ENCODE measurements at places on chromosomes 7 and 10. TPM values are rescaled to one million over a fixed set of nuclear protein-coding genes. Genes with fewer than 3 reads are reported as not detected.

DNA sequence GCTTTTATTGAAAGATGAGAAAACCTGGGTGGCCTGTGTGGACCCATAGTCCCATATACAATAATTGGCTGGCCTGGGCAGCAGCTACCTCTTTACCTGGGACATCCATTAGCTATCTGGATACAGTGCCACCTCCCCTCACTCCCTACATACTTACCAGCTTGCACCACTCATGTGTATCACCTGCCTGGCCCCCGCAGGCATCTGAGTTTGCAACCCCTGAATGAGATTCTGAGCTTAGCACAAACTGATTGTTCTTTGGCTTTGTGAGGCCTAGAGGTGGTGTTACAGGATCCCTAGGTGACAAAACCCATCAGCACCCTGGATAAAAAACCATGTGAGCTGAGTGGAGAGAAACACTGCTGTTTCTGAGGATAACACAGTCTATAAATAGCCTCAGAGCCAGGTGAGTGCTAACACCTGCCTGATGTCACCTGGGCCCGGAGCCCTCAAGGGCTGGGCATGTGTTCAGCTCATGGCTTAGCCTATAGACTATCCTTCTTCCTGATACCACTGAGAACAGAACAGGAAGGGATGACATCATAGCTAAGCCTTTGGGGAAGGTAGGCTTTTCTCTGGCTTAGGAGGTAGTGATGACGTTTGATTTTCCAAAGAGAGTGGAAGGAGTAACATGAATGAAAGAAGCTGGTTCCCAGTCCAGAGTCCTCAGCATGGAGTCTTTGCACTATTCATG is 2.6 kb upstream of the PPIF start:
- DNase-seq: no peak

- no peak for DNase-seq
Observed at GRCh38 chr10:75283078-75283670, 47.4 kb upstream of the COMTD1 start.

Gene WNT8B
- total RNA-seq: not detected

- no peak for DNase-seq
Observed at GRCh38 chr10:26858707-26859034, 2.1 kb downstream of the ABI1 start.

- no peak for DNase-seq
Observed at GRCh38 chr7:102859084-102859798, 53.6 kb upstream of the LRRC17 start.

Gene AKR1C4
- total RNA-seq: not detected

Gene THAP5
- total RNA-seq: 48.3 TPM

- DNase-seq: no peak
Observed at GRCh38 chr7:157793087-157793353, 456.2 kb downstream of the DNAJB6 start.

- DNase-seq: no peak
Observed at GRCh38 chr10:58909881-58910280, 266.6 kb upstream of the PHYHIPL start.

- no peak for DNase-seq
Observed at GRCh38 chr10:29751684-29752083, 116.9 kb upstream of the SVIL start.

- no peak for DNase-seq
Observed at GRCh38 chr7:24660546-24660945, 87.3 kb downstream of the PALS2 start.

Gene VAX1
- not detected for total RNA-seq

GRCh38 chr7:147824671-147825070 is 765.9 kb upstream of the C7orf33 start:
- DNase-seq: no peak

Gene LRRC4
- 3.7 TPM for total RNA-seq

DNA sequence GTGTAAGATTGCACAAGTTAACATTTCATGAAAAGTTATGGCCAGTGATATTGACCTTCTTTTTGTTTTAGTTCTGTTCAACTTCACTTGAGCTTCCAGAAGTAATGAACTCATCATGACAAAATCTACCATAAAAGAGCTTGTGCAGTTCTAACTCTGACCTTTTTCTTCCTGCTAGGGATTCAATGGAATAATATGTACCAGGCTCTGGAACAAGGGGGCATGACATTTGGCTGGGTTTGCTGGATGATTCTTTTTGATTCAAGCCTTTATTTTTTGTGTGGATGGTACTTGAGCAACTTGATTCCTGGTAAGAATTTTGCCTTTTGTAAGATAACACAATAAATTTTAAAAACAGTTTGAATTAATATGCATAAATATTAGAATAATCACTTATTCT is 205.0 kb downstream of the ABCA13 start:
- no peak for DNase-seq

Gene TAS2R5
- total RNA-seq: 3.5 TPM

DNA sequence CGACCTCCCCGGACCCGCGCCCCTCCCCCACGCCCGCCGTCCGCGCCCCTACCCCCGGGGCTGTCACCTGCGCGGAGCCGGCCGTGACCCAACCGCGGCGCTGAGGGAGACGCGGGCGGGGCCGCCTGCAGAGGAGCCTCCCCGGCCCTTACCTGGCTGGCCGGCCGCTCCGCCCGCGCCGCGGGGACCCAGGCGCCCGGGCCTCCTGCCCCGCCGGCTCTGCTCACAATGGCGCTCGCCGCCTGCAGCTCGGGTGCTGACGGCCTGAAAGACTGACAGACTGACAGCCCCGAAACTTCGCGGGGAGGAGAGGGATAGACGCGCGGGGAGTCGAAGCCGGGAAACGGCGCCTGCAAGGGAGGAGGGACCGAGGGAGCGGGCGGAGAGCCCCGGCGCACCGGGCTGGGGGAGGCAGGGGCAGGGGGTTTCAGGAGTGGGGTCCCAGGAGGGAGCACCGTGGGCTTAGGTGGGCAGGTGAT is 393 bp downstream of the ZNF467 start:
- peak; percentile 44 for DNase-seq

Gene DGKI
- 45.1 TPM for total RNA-seq

Gene KNDC1
- 9.3 TPM for total RNA-seq

Gene PRLHR
- not detected for total RNA-seq

DNA sequence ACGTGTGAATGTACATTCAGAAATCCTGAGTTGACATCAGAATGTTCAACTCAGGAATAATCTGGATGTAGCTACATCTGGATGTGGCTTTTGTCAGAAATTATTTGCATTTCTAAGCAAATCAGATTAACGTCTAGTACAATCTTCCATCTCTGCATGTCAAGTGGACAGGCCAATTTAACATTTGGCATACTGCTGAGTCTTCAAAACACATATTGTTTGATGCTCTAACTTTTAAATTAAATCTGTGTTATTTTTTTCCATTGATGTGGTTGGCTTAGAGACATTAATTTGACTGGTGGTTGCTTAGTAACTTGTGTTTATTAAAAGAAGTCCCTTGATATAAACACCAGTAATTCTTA is 3.4 kb downstream of the STAMBPL1 start:
- no peak for DNase-seq

Gene NPFFR1
- 0.05 TPM for total RNA-seq

DNA sequence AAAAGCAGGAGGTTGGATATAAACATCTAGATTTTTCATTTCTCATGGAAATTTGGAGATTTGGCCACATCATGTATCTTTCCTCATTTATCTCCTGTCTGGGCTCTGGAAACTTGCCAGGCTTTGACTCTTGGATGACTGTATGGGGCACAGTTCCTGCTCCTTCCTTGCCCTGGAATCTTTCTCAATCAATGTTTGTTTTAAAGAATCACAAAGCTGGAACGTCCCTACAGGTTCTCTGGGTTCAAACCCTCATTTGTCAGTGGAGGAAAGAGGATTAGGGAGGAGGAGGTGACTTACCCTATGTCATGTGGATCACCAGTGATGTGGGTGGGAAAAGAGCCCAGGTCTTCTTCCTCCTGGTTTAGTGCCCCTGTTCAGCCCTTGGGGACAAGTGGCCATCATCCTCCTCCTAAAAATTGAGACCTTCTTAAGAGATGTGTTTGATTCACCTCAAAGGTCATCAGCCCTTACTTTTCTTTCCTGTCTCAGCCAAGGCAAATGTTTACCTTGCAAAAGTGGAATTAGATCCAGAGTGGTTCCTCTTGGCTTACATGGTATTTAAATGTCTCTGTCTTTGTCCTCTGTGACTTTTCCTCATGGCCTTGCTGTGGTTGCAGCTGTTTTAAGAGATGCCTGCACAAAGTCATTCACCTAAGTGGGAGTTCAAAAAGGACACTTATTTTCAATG is 38.8 kb upstream of the PDZD8 start:
- DNase-seq: no peak

Gene DGKB
- 0.49 TPM for total RNA-seq

Gene CNTNAP2
- total RNA-seq: 0.29 TPM

DNA sequence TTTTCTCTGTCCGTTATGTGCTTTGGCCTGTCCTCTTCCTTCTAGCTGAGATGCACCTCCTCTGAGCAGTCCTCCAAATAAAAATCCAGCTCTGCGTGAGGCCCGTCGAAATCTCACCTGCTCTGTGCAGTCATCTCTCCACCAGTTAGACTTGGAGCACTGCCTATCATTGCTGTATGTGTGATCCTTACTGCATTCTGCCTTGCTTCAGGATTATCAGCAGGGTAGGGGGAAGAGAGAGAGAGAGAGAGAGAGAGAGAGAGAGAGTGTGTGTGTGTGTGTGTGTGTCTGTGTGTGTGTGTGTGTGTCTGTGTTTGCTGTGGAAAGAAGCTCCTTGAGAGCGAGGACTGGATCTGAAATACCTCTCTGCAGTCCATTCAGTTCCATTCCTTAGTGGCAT is 129.4 kb downstream of the CCNY start:
- DNase-seq: no peak

Gene NODAL
- total RNA-seq: not detected

DNA sequence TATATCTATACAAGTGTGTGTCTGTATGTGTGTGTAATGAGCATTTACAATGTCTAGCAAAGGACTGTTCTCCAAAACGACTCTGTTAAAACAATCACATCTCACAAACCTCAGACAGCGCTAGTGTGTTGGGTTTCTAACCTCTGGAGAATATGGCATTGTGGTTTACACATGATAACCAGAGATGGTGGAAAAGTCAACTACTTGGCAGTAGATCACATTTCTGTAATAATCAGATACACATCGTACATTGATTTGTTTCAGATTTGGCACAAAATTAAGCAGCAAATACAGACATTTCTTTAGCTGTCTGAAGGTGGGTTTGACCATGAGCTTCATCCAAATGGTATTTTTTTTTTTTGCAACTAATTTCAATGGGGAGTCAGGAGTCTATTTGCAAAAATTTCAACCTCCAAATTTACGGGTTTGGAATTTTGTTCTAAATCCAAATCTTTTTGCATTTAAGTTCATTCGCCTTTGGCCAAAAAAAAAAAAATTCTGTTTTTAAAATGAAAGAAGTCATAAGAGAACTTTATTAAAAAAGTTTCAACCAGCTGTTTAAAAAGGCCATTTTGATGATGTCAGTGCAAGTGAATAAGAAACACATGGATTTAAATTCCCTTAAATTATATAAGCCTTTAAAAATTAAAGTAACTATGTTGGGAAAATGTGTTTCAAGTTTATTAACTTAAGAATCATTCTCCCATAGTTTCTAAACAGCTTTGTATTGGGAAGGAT is 127.8 kb downstream of the TMEM26 start:
- DNase-seq: no peak

GRCh38 chr7:139851770-139852481 is 22.9 kb downstream of the TBXAS1 start:
- peak; percentile 29 for DNase-seq

- no peak for DNase-seq
Observed at GRCh38 chr7:86485827-86486226, 157.9 kb upstream of the GRM3 start.

DNA sequence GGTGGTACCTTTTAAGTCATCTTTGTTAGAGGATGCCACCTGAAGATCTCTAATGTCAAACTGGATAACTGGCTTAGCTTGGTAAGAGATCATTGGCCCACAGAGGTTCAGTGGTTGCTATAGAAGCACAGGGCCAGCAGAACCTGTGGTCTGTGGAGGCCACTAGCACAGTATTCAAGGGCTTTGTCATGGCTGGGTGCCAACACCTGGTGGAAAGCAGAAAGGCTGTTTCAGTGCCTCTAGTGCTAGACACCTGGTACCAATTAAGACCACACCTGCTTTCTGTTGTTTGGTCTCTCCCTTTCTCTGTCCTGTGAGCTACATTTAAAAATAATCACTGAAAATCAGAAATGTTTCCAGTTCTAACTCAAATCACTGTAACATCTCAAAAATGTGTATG is 10.0 kb upstream of the PCGF5 start:
- peak; percentile 85 for DNase-seq

GRCh38 chr7:23544913-23545354 is 13.2 kb upstream of the TRA2A start:
- DNase-seq: peak; percentile 5

Gene ARHGEF35
- 44.9 TPM for total RNA-seq

Gene STK17A
- 22.9 TPM for total RNA-seq

DNA sequence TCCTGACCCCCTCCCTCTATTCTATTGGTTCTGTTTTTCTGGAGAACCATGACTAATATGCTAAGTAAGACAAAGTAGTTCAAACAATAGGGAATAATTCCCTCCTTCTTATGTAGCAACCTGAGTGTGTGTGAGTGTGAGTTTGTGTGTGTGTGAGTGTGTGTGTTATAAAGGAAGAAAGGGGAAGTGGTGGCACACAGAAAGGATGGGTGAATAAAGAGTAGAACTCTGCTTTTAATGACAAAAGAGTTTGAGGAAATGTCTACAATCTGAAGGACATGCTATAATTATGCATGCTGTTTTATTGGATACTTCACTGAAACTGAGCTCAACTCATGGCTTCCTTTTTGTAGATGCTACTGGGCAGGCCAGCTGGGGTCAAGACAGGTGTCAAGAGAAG is 489.5 kb downstream of the REEP3 start:
- DNase-seq: no peak

Gene PLXNA4
- 3.4 TPM for total RNA-seq

DNA sequence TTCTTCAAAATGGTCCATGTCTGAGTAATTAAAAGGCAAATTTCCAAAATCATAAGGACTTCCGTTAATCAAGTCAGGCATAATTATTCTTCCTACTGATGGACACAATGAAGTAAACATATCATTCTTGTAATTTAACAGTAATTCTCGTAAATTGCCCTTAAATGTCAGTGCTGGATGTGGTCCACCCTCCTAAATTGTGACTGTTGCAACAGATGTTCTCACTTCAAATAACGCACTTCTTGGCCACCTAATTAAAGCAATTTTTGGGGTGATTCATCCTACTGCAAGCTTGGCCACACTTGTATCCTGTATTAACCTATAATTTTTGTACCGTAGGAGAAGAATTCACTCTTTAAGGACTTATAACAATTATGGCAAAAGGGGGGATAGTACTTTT is 1.9 kb downstream of the COL1A2 start:
- DNase-seq: no peak

DNA sequence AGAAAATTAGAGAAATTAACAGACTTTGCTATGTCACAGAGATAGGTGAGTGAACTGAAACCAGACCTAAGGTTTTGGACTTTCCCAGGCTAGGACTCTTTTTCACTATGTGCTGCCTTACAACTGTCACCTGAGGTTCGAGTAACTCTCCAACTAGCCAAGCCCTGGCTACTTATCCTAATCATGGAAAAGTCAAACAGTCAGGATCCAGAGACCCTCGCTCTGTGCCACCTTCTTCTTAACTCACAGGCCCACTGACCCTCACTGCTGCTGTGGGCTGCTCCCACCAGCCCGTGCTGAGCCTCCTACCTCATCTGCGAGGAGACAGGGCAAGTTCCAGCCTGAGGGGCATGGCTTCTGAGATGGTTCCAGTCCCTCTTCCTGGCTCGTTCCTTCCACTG is 211.4 kb upstream of the KLF14 start:
- no peak for DNase-seq

GRCh38 chr7:3673524-3673923 is 372.5 kb downstream of the SDK1 start:
- no peak for DNase-seq

GRCh38 chr7:103964269-103964668 is 25.2 kb downstream of the RELN start:
- no peak for DNase-seq
